ENCODE measurements at places on chromosomes 12 and 14.

GRCh38 chr12:105047308-105047707, 37.0 kb downstream of the ALDH1L2 start:
- DNase-seq: no peak

DNA sequence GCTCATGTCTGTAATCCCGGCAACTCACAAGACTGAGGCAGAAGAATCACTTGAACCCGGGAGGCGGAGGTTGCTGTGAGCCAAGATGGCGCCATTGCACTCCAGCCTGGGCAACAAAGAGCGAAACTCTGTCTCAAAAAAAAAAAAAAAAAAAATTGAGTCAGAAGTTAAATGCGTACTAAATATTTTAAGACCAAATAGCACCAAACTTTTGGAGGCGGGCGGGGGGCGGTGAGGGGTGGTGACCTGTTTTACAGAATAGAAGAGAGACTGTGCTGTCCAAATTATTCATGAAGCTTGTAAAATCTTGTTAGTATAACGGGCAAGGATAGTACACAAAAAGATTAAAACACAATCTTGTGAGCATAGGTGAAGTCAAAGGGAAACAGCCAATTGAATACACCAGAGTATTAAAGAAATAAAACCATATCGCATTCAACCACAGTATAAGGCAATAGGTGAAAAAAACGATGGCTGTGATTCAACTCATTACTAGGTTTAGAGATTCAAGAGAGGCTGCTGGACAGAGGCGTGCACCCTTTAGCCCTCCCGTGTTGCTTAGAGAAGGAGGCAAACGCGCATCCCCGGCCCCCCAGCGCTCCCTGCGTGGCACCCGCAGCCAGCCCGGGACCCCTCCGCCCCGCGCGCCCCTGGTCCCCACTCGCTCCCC, 571 bp downstream of the ZNF891 start:
- no peak for DNase-seq

DNA sequence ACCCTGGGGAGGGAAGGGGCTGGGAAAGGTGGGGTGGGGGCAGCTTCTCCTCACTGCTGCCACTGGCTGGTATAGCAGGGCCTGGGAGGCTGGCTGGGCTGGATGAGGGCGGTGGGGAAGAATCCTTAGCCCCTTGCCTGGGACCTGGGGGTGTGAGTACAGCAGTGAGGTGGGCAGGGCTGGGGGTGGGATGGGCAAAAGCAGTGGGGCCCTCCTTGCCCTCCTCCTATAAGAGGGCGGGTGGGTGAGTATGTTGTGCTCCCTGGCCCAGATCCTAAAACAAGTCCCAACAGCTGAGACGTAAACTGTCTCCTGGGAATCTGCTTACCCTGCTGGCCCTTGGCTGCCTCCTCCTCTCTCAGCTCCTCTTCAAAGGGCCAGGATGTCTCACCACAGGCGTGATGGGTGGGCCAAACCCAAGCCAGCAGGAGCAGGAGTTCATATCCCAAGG, 2.2 kb downstream of the NCKAP5L start:
- DNase-seq: no peak

- no peak for DNase-seq
Observed at GRCh38 chr12:104888481-104888880, 69.6 kb downstream of the SLC41A2 start.

- DNase-seq: no peak
Observed at GRCh38 chr12:68905733-68906132, 27.2 kb downstream of the CPM start.

DNA sequence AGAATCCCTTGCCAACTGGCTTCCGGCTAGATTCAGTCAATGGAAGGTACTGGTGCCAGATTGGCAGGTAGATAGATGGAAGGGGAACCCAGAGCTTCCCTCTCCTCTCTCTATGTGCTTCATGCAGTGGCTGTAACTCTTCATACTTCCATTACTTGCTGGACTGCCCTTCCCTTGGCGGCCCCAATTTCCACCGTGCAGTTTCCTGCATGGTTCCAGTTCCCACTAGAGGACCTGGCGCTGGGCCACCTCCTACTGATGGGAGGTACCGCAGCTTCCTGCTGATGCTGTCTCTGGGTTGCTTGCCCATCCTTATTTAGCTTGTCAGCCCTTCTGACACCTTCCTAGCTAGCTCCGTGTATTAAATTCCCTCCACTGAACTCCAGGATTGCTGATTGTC, 226.4 kb downstream of the ANO2 start:
- DNase-seq: no peak

GRCh38 chr12:10243818-10244520, 31.3 kb downstream of the GABARAPL1 start:
- DNase-seq: peak; percentile 12

DNA sequence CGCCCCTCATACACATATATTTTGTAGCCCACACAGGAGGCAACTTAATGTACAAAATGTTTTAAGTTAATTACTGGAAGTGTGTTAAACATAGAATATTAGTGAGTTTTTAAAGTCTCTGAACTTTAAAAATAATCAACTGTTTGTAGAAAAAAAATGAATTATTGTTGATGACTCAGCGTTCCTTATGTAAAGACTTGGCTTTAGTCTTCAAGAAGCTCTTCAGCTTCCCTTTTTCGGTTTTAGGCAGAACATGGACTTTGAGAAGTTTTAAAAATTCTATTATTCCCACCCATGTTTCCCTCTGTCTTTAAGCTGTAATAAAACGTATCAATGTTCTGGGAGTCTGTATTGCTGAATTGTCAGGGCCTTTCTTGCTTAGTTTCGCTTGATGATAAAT, 269.5 kb downstream of the FBXL14 start:
- DNase-seq: no peak

- peak; percentile 38 for DNase-seq
Observed at GRCh38 chr14:50000380-50001150, 107.7 kb downstream of the ARF6 start.

GRCh38 chr14:61678975-61679374, 16.3 kb upstream of the HIF1A start:
- no peak for DNase-seq

GRCh38 chr14:101467181-101467926, 93.9 kb upstream of the DIO3 start:
- no peak for DNase-seq

DNA sequence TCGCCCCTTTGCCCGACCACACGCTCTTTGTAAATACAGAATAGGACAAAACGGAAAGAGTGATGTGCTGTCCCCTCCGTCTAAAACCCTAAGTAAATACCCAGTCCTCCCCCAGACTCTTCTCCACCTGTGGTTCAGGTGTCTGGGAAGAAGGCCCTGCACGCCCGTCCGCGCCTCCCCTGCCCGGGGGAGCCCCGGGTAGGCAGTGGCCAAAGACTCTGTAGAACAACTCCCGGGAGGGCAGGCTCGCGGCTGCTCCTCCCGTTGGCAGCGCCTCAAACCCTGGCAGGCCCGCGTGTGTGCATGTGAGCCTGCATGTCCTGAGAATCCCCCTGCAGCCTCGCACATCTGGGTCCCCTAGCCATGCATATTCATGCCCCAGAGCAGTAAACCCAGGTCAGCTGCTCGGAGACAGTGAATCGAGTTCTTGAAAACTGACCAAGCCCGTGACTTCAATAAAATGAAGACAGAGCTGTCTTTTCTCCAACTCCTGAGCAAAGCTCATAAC, 165.8 kb downstream of the MON2 start:
- DNase-seq: peak; percentile 41

DNA sequence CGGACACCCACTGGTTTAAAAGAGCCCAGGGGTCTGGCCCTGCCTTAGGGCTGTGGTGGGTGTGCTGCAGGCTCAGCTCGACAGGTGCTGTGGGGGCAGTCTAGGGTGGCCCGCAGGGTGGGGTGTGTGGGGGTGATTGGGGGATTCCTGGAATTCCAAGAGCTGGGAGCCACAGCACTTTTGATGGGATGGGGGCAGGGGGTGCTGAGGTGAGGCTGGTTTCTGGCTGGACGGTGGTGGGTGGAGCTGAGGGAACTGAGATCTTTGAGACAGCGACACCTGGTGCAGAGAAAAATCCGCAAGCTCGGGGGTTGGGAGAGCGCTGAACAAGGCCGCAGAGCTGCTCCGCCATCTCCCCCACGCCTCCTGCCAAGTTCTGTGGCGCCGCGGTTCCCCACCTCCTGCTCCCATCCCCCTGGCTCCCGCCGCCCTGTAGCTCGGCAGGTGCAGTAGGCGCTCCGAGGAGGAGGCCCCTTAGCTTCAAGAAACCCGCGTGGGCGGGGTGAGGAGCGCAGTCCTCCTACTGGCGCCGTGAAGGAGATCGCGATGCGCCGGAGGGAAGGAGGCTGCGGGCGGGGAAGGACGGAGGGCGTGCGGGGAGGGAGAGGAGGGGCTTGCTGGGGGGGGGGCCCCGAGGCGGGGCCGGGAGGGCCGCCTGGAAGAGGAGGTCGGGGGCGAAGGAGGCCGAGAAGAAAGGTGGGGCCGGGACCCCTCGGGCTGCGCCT, 1.3 kb upstream of the TEDC1 start:
- peak; percentile 80 for DNase-seq

GRCh38 chr14:72578514-72578913, 315.4 kb downstream of the DPF3 start:
- no peak for DNase-seq

GRCh38 chr12:81541121-81541520, 218.0 kb downstream of the PPFIA2 start:
- DNase-seq: no peak

DNA sequence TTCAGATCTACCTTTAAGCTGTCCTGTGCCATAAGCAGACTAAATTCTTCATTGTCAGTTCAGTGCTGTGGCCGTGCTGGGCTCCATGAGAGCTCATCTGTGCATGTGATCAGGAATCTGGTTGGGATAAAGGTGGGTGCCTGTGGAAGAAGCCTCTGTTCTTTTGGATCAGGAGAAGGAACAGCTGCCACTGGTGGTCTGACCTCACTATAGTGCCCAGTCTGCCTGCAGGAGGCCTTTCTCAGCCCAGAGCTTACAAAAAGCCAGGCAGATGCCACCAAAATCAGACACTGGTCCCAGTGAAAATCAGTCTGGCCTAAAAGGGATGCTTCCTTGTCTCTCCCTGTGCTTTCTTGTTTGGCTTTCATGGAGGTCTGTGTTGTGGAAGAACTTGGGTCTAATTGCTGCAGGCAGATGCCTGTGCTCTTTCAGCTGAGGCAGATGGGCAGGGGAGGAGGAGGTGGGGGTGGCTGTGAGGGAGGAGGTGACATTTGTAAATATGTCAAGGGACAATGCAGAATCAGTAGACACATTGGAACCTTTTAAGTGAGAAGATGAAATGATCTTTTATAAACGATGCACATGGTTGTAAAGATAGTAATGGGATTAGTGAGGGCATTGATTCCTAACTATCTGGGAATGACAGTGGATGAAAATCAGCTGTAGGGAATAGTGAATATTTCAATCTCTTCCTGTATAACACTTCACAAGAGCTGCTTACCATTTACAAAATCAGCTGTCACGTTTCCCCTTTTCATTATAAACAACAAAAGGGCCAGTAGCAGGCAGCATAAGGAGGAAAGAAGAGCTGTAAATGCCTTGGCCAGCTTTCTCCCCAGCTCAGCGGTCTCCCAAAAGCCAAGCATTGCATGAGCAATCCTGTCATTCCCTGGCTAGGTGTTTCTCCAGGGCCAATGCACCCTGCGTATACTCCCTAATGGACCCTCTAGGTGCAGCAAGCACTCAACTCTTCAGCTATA, 44.6 kb downstream of the CACNA2D4 start:
- no peak for DNase-seq

DNA sequence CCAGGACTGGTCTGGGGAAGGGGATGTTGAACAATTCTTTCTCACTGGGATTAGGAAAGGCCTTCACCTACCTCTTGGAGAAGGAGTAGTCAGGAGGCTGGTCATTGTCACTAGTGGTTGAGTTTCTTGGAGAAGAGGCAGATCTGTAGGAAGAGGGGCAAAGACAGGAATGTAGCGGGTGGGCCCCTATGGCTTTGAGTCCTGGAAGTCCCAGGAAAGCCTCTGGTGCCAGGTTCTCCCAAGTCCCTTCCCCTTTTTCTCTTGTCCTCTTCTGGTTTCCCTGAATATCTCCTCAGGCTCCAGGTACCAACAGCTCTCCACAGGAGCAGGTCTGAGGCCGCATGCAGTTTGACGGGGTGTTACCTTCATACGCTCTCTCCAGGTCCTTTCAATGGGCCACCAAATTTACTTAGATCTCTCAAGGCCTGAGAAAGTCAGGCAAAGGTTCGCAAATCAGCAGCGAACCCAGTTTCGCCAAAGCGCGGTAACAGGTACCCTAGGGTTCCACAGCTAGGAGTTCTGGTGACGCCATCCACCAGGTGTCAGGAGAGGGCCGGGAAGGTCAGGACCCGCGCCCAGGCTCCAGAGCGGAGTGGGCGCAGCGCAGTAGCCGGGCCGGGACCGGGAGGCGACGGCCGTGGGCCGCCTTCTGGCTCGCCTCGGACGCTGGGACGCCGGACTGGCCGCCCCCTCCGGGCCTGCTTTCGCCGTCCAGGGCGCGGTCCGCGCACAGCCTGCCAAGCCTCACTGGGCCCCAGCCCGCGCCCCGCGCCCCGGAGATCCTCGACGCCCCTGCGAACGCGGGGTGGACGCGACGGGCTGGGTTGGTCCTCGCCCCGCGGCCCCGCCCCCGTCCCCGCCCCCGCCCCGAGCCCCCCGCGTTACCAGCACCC, 795 bp downstream of the SMAGP start:
- DNase-seq: peak; percentile 34

DNA sequence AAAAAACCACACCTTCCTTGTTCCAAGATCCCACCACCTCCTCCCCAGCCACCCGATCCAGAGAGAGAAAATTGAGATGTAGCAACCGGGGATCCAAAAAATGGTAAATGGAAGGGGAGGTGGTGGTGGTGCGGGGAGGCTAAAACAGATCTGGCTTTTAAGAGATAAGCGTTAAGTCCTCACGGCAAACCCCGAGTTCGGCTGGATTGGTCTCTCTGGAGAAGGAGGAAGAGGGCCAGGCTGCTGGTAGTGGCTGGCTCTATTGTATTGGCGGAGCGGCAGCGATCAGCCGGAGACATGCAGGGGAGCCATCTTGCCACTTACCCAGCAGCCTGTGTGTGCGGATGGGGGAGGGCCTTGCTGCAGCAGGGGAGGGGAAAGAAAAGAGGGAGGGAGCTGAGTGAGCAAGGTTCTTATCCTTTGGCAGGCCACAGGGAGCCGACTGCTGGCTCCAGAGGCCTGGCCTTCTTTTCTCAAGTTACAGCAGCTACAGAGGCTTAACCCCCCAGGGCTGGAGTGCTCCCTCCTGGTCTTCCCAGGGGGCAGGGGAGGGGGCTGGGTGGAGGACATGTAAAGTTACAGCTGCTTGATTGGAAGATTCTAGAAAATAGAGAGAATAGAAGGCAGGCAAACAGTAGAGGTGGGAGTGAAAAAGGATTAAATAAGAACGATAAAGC, 14.1 kb upstream of the CDH24 start:
- DNase-seq: peak; percentile 86

All from GM12892 (cell line).